ENCODE measurements at places on chromosomes 13 and 19.

- no peak for DNase-seq
Observed at GRCh38 chr13:45258334-45258675, 57.5 kb upstream of the KCTD4 start.

DNA sequence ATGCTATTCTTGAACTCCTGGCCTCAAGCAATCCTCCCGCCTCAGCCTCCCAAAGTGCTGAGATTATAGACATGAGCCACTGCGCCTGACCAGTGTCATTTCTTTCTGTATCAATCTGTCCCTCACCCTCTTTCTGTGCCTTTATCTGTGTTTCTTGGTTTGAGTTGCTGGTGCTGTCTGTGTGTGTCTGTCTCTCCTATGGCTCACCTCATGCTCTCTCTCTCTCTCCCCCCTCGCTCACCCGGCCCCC is 9.9 kb downstream of the IRF2BP1 start:
- no peak for DNase-seq

GRCh38 chr19:29983568-29983967 is 41.5 kb downstream of the URI1 start:
- DNase-seq = no peak

DNA sequence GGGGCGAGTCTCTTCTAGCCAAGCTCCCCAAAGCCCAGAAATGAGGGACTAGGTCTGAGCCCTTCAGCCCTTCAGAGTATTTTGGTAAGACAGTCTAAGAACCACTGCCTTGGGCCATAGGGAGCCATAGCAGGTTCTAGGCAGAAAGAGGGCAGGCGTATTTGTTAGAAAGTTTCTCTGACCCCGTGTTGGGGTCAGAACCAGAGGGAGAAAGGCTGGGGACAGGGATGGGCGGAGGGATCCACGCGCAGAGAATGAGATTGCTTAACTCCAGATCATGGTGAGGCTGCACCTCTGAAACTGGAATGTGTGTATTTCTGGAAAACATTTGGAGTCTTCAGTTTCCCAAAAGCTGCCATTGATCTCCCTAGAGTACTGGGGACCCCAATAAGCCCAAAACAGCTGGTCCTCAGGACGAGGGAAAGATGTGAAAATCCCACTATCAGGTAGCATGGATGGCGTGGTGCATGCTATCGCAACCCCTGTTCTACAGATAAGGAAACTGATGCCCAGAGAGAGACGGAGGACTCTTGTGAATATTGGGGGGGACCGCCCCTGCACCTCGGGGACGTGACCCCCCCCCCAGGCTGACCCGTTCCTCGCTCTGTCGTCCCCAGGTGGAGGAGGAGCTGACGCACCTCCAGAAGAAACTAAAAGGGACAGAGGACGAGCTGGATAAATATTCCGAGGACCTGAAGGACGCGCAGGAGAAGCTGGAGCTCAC is 703 bp upstream of the TPM4 start:
- no peak for DNase-seq

GRCh38 chr13:30319655-30320054 is 12.3 kb upstream of the KATNAL1 start:
- no peak for DNase-seq

- DNase-seq = no peak
Observed at GRCh38 chr19:48656840-48657474, 11.0 kb upstream of the CA11 start.

DNA sequence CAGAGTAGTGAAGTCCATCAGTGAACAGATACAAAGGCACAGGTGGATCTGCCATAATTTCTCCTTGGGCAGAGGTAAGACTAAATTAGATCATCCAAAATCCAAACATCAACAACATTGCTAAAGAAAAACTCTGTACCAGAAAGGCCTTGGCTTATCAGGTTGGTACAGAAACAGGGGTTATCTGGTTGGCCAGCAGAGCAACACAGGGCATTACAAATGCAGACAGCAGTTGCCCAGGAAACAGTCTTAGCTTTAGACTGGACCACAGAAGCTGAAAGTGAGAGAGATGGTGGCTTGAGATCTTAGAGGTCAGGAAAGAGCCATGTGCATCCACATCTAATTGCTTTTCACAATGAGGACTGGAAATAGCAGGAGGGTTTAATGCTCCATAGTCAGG is 26.6 kb upstream of the DGKH start:
- no peak for DNase-seq

DNA sequence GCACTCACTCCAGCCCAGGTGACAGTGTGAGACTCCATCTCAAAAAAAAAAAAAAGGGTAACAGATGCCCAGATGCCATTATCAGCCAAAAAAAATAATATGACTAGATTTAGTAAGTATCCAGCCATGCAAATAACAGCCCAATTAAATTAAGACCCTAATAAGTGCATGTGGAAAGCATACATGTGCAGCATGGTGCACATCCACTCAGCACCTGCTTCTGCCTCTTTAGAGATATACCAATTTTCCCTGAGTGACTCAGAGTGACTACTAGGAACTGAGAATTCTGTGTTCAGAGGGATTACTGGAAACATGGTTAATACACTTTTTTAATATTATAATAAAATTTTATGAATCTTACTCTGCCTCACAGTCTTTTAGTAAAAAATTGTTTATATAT is 29.8 kb upstream of the ZNF675 start:
- DNase-seq = no peak

DNA sequence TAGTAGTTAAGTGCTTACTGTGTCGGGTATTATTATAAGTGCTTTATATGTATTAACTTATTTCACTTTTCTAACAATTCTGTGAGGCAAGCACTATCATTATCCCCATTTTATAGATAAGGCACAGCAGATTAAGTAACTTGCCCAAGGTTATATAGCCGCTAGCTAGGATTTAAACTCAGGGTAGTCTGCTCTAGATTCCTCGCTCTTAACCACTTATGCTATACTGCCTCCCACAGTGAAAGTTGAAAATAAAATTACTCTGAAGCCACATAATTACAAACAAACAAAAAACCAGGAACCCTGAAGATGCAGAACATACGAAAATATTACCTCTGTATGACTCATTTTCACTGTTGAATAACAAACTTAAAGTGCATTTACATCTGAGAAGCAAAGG is 3.9 kb downstream of the TEX30 start:
- DNase-seq = no peak

- no peak for DNase-seq
Observed at GRCh38 chr19:46721269-46722003, 4.5 kb upstream of the PRKD2 start.

DNA sequence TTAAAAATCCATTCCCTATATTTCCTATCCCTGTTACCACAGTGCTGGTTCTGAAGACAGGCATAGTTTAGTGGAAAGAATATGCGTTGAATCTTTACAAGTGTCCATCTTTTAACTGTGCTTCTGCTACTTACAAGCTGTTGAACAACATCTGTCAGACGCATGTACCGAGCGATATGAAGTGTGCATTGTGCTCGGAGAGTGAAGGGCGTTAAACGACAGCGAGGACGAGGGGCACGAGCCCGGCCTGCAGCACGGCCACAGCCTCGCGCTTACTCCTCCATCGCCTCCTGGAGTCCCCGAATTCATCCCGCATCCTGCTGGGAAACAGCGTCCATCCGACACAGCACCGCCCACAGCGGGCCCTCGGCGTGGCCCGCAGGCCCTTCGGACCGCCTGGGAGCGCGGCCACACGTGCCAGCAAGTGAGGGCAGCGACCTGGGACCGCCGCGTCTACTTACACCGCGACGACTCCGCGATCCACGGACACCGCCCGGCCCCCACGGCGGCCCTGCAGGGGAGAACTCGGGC is 514 bp downstream of the PCID2 start:
- DNase-seq = peak; percentile 73

DNA sequence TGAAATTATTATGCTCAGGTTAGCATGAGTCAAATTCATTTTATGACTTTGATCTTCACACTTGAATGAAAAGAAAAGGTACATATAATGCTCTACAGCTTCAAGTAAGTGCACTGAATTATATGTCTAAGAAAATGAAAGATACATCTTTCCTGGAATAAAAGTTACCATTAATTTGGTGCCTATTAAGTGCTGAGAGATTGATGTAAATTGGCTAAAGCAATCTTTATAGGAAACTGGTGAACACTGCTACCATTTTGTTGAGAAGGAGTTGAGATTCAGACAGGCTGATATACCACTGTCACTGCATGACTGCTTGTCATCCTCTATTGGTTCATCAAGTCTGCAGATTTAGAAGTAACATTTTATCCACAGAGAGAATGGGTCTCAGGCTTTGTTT is 416.8 kb upstream of the SPRY2 start:
- DNase-seq = no peak

- no peak for DNase-seq
Observed at GRCh38 chr13:95360464-95361097, 59.3 kb upstream of the ABCC4 start.

- no peak for DNase-seq
Observed at GRCh38 chr19:4987256-4987655, 18.3 kb downstream of the KDM4B start.

- no peak for DNase-seq
Observed at GRCh38 chr19:47428177-47428894, 9.0 kb upstream of the MEIS3 start.

DNA sequence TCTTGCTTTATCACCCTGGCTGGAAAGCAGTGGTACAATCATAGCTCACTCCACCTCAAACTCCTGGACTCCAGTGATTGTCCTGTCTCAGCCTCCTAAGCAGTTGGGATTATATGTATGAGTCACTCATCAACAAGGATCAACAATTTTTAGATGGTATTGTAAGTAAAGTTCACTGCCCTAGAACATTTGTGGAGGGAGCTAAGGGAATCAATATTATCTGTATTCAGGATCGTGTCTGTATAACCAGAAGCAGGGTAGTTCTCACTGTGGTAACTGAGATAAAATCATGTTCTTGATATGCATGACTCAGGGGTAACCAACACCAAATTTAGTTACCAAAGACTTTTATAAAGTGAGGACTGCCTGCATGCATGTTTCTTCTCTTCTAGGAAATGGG is 27.0 kb downstream of the ZMYM5 start:
- no peak for DNase-seq

DNA sequence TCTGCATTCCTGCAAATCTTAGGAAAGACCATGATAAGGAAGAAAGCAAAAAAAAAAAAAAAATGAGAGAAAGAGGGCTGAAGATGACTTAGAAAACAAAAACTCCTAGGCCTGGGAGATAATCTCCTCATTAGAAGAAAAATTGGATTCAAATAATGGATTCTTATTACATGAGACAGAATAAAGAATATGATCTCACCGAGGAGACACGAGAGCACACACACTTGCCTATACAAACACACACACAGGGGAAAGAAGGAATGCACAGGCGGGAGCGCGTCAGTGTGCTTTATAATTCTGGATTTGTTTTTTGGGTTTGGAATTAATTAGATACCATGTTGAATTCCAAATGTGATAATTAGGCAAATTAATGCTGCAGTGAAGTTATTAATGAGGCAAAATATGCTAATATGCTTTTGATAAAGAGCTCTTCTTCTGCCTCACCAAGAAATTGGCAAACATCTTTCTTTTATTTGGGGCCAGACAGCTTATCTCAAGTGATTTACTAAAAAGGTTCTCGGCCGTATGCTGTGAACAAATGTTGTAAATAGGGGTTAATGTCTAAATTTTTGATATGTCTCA is 36.1 kb upstream of the PCDH8 start:
- DNase-seq = no peak

DNA sequence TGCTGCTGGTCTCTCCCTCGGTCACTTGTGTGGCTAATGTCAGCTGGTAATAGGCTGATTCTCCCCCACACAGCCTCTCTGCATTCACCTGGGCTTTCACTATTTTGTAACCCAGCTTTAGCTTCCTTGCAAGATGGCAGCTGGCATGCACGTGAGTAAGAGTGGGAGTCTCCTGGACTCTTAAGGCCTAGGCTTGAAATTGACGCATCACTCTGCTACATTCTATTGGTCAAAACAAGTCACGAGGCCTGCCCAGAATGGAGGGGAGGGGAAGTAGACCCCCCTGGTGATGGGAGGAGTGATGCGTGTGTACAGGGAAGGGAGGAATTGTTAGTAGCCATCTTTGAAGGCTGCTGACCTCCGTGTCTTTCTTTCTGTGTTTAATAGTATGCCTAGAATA is 24.9 kb upstream of the PNMA8B start:
- DNase-seq = no peak

- DNase-seq = no peak
Observed at GRCh38 chr13:74530011-74530410, 395.8 kb upstream of the KLF12 start.

DNA sequence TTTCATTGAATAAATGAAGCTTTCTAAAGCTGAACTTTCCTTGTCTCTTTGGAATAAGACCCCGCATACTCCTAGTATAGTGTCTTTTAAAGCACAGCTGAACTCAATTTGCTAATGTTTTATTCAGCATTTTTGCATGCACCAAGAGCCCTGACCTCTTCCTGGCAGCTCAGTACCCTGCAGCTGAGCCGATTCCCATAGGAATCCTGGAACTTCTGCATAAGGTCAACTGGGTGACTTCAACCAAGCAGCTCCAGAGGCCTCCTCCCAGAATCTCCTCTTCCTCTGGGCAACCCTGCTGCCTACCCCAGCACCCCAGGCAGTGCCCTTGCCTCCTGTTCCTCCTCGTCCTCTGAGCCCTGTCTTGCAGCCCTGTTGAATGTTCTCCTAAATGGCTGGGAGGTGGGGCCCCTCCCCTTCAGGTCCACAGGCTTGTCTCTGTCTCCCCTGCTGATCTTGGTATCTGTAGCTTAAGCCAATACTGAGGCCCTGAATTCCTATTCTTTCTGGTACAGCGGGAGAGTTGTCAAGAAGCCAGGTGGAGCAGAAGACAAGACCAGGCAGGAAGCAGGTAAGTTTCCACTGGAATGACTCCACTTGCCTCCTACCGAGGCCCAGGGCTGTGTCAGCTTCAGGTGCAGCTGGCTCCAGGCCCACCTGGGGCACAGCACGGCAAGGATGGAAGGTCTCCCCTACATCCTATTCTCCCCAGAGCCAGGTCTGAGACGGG is 23.6 kb upstream of the CCDC124 start:
- DNase-seq = no peak

- DNase-seq = no peak
Observed at GRCh38 chr13:95503662-95504061, 48.9 kb upstream of the CLDN10 start.

DNA sequence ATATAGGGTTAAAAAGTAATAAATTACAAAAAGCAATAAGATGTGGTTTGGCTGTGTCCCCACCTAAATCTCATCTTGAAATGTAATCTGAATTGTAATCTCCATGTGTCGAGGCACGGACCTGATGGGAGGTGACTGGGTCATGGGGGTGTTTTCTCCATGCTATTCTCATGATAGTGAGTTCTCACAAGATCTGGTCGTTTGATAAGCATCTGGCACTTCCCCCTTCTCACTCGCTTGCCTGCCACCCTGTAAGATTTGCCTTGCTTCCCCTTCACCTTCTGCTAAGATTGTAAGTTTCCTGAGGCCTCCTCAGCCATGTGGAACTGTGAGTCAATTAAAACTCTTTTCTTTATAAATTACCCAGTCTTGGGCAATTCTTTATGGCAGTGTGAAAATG is 577.4 kb downstream of the TBC1D4 start:
- no peak for DNase-seq

- no peak for DNase-seq
Observed at GRCh38 chr19:1591421-1592023, 1.1 kb downstream of the MBD3 start.

GRCh38 chr19:10070730-10071446 is 15.2 kb upstream of the SHFL start:
- DNase-seq = no peak

- DNase-seq = no peak
Observed at GRCh38 chr19:3604227-3604986, 2.3 kb downstream of the TBXA2R start.

All from left forelimb (tissue), 1 donor.